ENCODE measurements at places on chromosomes 4 and X.

GRCh38 chr4:145234091-145234706, 53.8 kb upstream of the OTUD4 start:
- peak; percentile 68 for DNase-seq

DNA sequence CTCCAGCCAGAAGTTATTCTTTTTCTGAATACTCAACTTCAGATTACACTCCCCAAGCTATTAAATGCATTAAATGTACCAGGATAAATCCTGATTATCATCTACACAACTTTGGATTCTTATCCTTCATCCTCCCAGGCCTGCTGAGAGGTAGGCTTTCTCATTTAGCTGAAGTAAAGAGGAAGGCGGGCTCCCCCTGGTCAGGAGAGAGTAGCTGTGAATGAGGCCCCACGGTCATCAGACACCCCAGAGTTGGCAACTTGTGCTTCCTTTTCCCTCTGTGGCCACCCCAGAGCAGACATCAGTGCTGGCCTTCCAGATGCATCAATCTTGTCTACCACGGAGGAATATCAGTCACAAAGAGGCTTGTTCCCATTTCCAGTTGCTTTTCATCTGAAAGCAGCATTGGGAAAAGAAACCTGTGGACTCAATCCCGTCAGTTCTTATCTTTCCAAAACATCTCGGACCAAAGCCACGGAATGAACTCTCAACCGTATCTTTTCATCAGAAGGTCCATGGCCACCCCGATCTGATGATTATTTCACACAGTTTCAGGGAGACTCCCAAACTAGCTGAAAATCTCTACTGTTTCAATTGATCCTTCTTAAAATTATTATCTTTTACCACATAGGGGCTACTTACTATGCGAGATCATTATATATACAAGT, 79.2 kb downstream of the FBXO8 start:
- no peak for DNase-seq

- DNase-seq: no peak
Observed at GRCh38 chr4:161249779-161250440, 913.9 kb downstream of the FSTL5 start.

GRCh38 chrX:124289443-124289842, 43.0 kb upstream of the TEX13D start:
- no peak for DNase-seq

GRCh38 chr4:59814402-59815010, 1385.6 kb upstream of the ADGRL3 start:
- no peak for DNase-seq

Measured in activated T-cell treated with anti-CD3 and anti-CD28 coated beads, Interleukin-2, amount 50 U/mL, for 72 hours (primary cell).